ENCODE measurements at places on chromosomes 6 and 20.
A peak's percentile ranks its signal among the peaks of the same experiment; 100 is the strongest.

DNA sequence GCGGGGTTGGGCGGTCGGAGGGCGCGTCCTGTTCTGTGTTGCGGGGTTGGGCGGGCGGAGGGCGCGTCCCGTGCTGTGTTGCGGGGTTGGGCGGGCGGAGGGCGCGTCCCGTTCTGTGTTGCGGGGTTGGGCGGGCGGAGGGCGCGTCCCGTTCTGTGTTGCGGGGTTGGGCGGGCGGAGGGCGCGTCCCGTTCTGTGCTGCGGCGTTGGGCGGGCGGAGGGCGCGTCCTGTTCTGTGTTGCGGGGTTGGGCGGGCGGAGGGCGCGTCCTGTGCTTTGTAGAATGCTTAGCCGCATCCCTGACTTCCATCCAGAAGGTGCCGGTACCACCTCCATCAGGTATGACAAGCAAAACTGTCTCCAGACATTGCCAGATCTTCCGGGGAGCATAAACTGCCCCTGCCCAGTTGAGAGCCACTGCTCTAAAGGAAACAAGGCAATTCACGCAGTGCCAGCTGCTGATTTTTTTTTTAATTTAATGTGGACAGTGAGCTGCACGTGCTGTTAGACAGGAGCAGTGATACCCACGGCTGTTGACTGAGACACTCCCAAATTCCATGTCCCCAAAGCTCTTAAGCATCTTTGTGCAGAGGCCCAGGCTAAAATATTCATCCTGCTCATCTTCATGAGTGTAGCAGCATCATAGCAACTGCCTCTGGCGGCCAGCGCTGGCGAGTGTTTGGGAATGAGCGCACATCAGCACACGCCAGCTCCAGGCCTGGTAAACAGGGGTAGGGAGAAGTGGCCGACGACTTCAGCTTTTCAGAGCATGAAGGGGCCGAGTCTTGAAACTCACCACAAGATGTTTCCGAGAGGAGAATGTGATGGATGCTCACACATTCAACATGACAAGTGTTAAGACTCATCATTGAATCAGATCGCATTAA is 284.4 kb upstream of the CDH4 start:
- DNase-seq: no peak

GRCh38 chr6:45658958-45659357 is 281.2 kb upstream of the SUPT3H start:
- DNase-seq: no peak

DNA sequence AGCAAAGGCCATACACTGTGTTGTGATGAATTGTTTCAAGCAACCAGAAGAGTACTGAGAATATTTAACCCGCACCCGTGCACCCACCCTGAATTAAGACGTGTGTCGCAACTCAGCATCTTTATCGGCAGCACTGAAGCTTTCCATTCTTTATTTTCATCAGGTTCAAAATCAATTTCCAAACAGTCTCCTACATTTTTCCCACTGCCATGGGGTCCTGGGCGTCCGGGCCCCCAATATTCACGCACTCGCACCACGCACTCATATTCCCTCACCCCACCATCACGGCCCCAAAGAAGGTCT is 1.8 kb downstream of the LTB start:
- DNase-seq: no peak

DNA sequence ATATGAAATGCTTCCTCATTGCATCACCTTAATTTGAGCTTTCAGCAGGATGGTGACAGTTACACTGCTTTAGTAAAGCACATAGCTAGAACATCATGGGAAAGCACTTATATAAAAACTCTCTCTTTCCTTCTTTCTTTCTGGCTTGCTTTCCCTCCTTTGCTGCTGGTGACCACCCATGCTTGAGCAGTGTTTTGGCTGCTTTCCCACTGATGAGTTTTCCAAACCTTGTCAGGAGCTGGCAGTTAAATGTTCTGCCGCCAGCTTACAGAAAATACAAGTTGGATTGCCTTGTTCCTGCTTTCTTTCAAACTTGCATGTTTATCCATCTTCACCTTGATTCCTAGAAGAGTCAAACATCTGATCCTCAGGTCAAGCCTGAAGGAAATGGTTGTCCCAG is 323.9 kb downstream of the FOXA2 start:
- DNase-seq: no peak

DNA sequence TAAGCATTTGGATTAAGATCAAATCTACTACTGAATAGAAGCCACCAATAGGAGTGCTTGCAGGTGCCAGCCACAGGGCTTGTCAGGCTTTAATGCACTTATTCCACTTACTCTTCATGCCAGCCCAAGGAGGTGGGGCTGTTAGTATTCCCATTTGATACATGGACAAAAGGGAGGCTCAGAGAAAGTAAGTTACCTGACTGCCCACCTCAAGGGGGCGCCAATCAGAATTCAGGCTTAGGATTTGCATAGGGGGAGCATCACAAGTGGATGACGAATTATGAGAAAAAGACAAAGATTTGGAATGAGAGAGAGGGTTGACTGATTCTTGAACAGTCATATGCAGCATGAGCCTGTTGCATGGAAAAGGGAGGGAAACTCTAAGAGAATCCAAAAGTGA is 188.4 kb upstream of the TSHZ2 start:
- DNase-seq: peak; percentile 47

- no peak for DNase-seq
Measured at GRCh38 chr6:120005292-120005976, 655.9 kb upstream of the MAN1A1 start.

DNA sequence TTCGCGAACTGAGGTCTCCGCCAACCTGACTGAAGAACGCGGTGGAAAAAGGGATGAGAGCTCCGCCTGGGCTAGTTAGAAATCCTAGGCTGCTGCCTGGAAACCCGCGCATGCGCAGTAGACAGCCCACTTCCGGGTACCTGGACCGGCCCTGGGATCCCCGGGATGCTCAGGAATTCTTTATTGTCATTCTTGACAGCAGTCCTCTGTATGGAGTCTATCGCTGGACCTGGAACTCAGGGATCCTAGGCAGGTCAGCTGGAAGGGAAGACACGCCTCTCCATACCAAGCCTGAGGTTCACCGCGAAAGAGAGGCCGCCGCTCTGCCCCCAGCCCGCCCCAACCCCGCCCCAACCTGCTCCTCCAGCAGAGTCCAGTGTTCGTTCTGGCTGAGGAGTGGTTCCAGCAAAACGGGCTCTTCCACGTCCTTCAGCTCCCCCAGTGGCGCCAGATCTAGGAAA is 1379.2 kb upstream of the DEFB115 start:
- DNase-seq: peak; percentile 49

- no peak for DNase-seq
Measured at GRCh38 chr6:73200735-73201134, 24.6 kb downstream of the KHDC1L start.

GRCh38 chr6:41561931-41562911 is 16.0 kb downstream of the FOXP4 start:
- no peak for DNase-seq

DNA sequence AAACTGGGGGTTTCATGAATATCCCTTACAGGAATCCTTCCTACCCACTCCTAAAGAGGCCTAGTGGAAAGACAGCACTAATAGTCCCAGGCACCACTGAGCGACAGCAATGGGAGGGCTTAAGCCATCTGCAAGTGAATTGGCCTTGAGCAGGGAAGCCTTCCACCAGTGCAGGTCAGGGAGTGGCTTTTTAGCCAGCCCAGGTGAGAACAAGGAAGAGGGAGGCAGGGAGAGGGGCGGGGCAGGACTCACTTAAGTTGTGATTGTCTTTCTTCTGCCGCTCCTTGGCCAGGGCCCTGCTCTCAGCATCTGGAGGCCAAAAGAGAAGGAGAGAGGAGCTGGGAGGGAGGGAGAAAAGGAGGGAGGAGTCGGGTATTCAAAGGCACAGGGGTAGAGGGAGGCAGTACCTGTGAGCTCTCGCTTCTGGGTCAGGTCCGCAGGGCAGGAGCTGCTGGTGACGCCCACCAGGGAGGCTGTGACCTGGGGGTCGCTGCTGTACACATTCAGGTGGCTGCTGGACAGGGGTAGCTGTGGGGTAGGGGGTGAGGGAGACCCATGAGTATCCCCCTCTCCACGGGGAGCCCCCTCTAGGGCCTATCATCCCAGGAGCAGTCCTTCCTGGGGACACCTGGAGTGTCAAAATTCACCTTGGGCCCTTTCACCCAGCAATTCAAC is 47.8 kb downstream of the TFEB start:
- peak; percentile 73 for DNase-seq

DNA sequence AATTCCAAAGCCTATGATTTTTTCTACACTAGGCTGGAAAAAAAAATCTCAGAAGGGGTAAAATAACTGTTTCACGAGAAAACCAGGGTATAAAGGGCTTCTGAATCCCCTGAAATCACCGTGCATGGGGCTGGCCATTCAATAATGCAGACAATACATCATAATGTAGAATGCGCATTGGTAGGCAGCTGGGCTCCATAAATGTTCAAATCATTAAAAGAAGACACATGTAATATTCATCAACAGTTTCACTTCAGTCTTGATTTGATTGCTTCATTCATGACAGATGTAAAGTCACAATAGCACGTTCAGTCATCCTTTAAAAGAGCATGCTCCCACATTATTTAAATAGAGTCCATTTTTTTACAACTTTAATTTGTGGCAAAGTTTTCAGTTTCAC is 20.5 kb downstream of the PTCHD4 start:
- DNase-seq: no peak

- DNase-seq: no peak
Measured at GRCh38 chr20:40233406-40233805, 455.6 kb downstream of the MAFB start.

- DNase-seq: no peak
Measured at GRCh38 chr6:44837741-44838140, 450.2 kb downstream of the CDC5L start.

DNA sequence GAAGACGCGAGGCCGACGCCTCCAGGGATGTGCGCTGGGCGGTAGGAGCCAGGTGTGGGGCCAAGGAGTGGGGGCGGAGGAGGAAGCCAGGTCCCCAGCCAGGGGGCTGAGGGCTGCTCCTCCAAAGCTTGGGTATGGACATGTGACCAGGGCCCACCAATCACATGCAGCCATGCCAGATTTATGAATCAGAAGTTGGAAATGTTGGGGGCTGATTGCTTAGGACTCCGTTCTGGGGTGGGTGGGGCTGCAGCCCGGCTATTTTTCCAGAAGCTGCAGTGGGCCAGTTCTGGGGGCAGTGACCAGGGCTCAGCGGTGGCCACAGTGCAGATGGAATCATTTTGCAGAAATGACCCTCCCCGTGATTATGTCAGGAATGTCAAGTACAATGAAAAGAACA is 96.0 kb downstream of the CEBPB start:
- peak; percentile 86 for DNase-seq

GRCh38 chr6:139973669-139974344 is 599.4 kb upstream of the CITED2 start:
- DNase-seq: no peak

GRCh38 chr20:19070026-19070425 is 142.4 kb upstream of the SLC24A3 start:
- no peak for DNase-seq

DNA sequence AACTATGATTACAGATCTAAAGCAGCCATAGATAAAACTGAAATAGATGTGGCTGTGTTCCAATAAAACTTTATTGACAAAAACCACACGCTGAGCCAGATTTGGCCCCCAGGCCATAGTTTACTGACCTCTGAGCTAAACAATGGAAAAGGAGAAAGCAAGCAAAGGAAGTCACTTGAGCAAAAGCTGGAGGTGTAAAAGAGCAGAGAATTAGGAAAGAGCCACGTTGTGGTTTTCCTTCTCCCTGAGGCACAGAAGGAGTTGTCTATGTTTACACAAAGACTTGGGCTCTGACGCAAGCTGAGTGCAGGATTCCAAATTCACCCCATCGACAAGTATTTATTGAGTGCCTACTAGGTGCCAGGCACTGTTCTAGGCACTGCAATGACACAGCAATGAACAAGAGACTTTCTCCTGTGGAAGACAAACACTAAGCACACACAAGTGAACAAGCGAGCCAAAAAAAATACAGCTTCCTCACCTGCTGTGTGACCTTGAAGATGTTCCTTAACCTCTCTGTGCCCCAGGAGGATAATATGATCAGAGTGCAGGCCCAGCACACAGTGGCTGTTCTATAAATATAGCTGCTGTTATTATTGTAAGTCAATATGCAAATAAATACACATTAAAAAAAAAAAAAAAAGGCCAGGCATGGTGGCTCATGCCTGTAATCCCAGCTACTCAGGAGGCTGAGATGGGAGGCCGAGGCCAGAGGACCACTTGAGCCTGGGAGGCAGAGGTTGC is 75.4 kb upstream of the PTPN1 start:
- no peak for DNase-seq

DNA sequence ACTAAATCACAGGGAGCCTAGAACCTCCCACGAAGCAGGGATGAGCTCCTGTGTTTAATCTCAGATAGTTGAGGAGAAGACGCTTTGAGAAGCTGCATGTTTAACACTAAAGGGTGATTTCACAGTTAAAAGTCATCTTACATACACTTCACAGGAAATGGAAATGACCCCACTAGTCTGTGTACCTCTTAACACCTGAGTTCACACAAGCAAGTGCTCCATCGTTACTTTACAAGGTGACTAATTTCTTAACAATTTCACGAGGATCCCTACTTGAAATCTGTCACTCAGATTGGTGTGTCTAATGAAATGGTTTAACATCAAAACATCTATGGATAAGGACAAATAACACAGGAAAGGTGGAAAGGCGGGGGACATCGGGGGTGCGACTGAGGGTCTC is 93.8 kb upstream of the RPS6KA2 start:
- DNase-seq: no peak

GRCh38 chr6:32116674-32117073 is 7.5 kb upstream of the TNXB start:
- peak; percentile 53 for DNase-seq

DNA sequence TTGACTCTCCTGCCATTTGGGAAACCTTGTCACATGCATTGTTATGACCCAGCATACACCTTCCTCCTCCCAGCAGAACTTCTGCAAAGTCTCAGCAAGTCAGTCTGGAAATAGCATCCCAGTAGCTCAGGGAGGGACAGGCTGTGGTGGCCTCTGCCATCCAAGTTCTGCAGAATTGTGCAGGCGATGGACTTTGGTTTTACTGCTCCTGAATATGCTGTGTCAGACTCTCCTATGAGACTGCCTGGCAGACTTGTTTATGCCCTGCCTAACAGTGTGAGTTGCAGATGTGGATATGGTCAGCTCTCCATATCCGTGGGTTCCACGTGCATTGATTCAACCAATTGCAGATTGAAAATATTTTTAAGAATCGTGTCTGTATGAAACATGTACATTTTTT is 52.8 kb downstream of the SNRNP48 start:
- DNase-seq: no peak

DNA sequence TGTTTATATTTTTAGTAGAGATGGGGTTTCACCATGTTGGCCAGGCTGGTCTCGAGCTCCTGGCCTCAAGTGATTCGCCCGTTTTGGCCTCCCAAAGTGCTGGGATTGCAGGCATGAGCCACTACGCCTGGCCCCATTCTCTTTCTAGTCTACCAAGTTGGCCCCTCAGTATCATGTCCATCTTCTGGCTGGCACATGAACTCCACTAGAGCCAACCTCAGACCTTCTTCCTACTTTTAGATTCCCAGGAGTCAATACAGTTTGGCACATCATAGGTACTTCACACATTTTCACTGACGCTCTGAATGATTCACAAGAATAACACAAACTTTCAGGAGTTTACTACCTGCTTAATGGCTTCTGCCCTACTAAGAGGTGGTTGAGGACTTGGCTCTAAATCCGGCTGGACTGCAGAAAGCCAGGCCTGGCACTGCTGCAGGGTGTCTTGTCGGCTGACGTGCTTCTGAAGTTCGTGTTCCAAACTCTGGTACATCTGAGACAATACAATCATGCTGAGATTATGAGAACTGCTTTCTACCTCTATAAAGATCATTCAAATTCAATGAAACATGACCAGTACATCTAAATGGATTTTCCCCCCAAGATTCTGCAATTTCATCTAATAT is 293.3 kb downstream of the SYNE1 start:
- DNase-seq: no peak
